Esophagus mucosa (tissue), 1 donor: ENCODE measurements at places on chromosomes 13 and 19.
A peak's percentile ranks its signal among the peaks of the same experiment; 100 is the strongest.

- ATAC-seq: peak; percentile 29
These were observed 23.5 kb upstream of the CD177 start for GRCh38 chr19:43329989-43330388.

GRCh38 chr13:52961987-52962386 lies 66.6 kb upstream of the OLFM4 start:
- ATAC-seq: no peak

DNA sequence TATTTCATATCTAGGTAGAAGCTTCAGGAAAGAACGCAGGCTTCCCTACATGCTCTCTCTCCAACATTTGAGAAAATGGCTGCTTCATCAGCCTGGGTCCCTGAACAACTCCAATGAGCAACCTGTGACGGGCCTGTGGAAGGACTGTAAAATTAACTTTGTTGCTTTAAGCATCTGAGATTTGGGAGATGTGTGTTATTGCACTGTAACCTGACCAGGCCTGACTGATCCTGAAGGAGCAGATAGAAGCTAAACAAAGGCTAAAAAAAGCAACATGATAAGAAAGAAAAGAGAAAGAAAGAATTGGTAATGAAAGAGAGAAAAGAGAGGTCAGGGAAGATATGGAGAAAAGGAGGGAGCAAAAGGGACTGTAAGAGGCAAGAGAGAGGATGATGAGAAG lies 77.1 kb upstream of the MBNL2 start:
- ATAC-seq: no peak

DNA sequence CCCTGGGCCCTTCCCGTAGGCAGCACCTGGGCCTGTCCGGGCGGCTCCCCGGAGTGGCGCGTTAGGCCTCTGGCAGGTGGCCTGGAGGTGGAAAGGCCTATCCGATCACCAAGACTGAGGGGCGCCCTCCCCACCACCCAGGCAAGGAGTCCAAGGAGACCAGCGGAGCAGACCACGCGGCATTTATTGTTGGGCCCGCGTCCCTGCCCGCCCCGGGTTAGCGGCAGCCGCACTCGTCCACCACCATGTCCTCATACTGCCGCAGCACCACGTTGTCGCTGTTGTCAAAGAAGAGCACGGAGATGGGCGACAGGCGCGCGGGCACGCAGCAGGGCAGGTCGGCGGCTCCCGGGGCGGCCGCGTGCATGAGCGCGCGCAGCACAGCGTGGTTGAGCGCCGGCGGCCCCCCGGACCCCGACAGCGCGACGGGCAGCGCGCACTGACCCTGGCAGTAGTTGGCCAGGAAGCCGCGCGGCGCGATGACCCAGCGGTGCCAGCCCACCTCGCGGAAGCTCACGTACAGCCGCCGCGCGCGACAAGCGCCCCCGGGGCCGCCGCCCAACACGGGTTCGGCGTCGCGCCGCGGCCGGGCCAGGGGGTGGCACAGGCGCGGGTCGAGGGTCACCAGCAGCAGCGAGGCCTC lies 27.5 kb downstream of the CERS1 start:
- ATAC-seq: no peak

DNA sequence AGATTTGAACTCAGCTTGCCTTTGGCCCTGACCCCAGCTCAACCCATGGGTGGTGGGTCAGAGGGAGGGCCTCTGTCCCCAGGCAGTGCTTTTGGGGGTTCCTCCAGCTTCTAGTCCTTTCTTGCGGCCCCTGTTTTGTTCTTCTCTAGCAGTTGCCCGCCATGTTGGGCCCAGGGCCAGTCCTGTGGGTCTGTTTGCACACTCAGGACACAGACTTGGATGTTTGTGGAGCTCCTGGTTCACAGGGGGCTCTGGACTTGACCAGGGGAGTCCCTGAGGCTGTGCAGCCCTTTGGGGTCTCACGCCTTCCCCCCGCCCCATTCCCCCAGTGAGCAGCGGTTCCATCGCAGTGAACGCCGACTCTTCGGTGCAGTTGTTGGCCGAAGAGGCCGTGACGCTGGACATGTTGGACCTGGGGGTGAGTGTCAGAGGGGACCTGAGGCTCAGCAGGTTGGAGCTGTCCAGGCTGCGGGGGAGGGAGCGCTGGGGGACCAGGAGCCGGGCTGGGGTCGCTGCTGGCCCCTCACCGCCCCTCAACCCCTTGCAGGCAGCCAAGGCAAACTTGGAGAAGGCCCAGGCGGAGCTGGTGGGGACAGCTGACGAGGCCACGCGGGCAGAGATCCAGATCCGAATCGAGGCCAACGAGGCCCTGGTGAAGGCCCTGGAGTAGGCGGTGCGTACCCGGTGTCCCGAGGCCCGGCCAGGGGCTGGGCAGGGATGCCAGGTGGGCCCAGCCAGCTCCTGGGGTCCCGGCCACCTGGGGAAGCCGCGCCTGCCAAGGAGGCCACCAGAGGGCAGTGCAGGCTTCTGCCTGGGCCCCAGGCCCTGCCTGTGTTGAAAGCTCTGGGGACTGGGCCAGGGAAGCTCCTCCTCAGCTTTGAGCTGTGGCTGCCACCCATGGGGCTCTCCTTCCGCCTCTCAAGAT lies 2.5 kb downstream of the ATP5F1D start:
- peak; percentile 47 for ATAC-seq

DNA sequence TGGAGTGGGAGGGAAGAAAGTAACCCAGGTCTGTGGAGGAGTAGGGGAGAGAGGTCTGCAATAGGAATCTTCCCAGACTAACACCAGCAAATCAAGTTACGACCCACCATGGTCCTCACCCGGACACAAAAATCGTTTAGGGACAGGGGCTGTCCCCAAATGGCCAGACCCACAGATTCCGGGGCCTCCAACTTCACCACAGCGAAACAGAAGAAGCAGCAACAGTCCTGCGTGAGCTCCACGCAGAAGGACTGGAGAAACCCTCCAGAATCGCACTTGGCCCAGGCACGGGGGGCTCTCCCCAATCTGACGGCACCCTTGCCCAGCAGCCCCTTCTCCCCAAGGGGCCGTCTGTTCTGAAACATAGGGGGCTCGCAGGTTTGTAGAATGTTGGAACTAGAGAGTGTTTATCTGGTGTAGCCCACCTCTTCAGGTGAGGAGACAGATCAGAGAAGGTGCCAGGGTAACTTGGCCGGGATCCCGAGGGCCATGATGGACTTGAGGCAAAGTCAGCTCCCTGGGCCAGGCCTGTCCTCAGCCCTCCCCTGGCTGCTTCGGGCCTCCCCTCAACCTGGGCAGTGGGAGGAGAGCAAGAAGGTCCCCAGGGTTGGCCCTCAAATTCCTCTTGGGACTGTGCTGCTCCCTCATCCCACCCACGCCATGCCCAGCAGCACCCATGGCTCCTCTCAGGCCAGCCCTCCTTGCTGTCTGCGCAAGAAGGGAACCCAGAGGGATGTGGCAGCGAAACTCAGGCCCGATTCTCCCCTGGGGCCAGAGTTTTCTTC lies 82.5 kb upstream of the GPR183 start:
- no peak for ATAC-seq

GRCh38 chr19:39200803-39201115 lies 3.3 kb downstream of the SYCN start:
- no peak for ATAC-seq

GRCh38 chr13:104645786-104646185 lies 1579.6 kb upstream of the SLC10A2 start:
- no peak for ATAC-seq

GRCh38 chr13:39364947-39365468 lies 238.0 kb downstream of the LHFPL6 start:
- peak; percentile 57 for ATAC-seq

- ATAC-seq: peak; percentile 39
These were observed 20.7 kb upstream of the PTBP1 start for GRCh38 chr19:776549-776948.

DNA sequence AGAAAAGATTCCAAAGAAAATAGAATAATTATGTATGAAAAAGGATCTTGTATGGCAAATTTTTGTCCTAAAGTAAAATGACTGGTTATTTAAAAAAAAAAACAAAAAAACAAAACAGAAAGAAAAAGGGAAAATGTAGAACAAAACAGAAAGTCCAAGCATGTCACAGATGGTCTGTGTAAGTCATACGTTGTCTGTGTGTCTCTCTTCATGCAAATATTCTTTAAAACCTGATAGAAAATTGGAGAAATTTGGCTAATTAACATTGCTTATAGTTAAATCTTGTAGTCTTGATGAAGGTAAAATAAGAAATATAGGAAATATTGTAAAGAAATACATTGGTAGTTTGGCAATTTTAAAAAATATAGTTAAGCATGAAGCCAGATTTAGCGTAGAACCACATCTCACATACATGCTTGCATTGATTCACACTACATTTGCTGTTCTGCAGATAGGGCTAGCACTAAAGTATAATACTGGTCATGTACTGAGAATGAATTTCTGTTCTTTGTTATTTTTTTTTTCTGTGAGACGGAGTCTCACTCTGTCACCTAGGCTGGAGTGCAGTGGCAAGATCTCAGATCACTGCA lies 58.4 kb downstream of the SPRYD7 start:
- ATAC-seq: no peak

- no peak for ATAC-seq
These were observed 1.4 kb upstream of the SLC7A9 start for GRCh38 chr19:32870981-32871451.

DNA sequence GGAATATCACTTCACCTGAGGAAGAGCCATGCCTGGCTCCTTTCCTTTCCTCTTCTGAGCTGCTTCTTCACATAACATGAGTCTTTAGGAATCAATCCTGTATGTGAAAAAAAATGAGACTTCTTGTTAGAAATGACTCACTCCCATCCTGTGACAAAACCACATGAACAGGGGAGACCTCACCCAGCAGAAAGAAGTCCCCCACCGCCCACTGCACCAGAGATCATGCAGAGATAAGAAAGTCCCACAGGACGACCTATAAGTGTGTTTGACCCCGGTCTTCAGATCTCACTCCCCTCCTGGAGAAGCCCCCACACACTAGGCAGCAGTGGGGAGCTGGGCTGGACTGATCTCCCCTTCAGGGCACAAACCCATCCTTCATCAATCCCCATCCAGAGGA lies 7.8 kb downstream of the ZNF600 start:
- ATAC-seq: no peak

DNA sequence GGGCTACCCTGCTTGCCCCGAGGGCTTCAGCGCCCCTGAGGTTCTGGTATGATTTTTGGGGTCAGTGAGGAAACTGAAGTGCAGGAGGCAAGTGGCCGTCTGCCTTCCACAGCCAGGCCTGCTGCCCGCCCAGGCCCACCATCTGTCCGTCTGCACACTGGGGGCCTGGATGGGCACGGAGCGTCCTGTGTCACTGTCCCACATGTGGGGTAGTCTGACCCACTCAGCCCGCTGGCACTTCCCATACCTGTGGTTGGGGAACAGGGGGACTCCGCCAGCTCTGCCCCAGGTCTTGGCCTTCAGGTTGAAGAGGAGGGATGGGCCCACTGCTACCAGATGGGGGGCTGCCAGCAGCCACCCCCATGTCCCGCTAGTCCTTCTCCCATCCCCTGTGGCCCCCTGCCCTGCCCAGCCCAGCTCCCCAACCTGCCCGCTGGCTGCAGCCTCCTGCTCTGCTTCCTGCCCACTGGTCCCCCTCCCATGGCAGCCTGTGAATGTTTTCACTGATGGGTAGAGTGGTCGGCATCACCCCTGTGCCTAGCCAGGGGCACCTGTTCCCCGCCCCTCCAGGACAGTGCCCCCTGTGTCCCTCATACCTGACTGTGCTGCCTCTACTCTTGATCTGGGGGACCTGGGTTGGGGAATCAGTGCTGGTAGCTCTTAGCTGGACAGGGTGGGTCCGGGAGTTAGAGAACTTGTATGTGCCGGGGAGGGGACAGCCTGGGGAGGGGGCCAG lies 9.5 kb downstream of the PIAS4 start:
- no peak for ATAC-seq

- ATAC-seq: no peak
These were observed 805.6 kb upstream of the ARGLU1 start for GRCh38 chr13:107373551-107373950.

DNA sequence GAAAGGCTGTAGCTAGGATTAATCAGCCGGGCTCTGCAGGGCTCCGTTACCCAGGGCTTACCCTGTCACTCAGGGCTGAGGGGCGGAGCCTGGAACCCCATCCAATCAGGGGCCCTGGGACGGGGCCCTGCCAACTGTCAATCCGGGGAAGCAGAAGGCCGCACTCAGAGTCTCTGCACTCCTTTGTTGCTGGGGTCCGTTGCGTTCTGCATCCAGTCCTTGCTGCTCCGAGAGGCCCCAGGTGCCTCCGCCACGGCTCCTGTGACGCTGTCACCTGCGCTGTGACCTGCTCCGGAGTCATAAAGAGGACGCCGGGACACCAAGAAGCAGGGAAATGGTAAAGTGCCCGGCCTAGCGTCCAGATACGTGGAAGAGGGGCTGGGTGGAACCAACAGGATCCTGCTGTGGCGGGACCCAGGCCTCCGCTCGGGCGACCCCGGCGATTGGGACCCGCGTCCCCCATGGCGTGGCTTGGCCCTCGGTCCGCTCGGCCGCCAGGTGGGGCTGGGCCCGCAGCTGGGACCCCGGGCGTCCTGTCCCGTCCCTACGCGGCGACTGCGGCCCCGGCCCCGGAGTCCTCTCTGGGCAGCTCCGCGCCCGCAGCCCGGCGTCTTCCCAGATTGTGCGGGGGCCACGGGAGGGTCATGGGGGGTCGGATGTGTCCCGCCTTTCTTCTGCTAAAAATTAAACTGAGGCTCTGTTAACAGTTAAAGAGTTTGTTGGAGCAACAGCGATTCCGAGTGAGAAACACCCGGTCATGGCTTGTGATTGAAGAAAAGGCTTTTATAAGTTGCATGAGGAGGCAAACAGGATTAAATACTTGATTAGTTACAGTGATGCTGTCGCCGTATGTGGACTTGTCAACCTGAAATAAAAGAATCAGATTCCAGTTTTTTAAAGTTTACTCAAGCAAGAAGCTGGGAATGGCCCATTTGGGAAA lies at the start of gene ZNF491:
Gene ZNF491 (plus strand): TSS at position 133 of the 940 bp plus-strand sequence. CDS start 7,431 bp downstream, outside the sequence.
- ATAC-seq: peak; percentile 97

DNA sequence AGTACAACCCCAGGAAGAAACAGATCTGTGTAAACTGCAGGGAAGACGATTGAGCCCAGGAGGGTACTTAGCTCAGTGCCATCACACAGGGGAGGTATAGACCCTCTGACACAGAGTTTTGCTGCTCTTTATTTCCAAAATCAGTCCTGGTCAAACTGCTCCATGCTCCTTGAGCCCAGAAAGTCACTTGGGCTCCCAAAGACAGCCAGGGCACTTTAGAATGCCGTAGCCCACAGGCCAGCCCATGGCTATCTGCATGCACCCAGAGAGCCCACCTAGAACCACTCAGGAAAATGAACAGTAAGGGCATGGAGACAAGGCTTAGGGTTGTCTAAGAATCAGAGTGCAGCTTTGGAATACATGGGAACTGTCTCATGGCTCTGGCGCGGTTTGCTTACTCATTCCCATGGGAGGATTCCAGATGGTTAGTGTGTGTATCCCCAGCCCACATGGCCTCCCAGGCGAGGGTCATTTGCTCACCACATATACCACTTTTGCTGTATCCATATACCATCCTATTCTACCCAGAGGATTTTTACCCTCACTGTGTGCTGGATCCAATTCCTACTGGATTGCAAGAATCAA lies 14.7 kb upstream of the PDCD5 start:
- ATAC-seq: no peak
